Brain (organoid and tissue), 16 donors: ENCODE measurements at places on chromosomes 2 and 18. TPM values are rescaled to one million over a fixed set of nuclear protein-coding genes. Genes with fewer than 3 reads are reported as not detected.

DNA sequence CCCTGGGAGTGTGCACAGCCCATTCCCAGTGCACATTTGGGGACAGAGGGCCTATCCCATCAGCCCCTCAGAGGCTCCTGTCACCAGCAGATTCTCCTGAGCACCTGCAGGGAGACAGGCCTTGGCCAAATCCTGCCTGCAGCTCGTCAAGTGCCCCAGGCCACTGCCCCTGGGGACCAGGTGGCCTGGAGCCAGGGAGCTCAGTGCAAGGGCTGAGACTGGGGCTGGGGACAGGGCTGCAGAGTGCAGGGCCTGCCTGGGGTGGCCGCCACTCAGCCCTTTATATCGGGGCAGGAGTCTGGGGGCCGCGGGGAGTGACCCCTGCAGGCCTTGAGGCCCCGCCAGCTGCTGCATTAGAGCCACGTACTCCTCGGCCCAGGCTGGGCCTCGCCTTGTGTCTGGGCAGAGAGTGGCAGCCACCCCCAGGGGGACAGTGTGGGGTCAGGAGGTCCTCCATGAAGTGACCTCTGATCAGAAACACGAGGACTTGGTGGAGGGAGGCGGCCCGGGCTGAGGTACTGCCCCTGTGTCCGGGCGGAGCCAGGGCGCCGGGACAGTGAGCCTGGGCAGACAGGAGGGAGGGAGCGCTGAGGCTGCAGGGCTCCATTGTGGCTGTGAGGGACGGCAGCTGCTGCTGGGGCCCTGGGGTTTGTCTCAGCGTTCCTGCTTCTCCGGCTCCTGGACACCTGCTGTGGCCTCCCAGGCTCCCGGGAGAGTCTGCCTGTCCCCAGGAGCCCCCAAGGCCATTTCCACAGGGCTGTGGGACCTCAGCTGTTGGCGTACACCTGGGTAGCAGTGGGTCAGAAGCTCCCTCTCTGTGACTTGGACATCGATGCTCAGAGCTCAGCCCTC is 24.2 kb downstream of the GPC1 start:
- peak; percentile 24 for DNase-seq

DNA sequence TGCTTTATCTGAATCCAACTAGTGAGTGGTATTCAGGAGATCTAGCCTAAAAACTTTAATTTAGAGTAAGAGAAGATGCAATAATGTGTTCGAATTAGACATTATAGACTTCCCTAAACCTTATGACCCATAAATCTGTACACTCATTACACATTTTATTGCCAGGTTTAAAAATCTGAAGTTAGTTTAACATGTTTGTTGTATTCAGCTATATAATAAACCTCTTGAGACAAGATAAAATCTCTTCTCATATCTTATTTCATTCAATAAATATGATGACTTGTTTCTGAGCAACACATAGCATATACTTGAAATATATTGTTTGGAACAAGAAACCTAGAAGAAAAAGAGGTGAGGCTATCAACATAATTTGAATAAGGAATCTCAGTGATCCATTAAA is 150.7 kb downstream of the CDH7 start:
- no peak for DNase-seq

DNA sequence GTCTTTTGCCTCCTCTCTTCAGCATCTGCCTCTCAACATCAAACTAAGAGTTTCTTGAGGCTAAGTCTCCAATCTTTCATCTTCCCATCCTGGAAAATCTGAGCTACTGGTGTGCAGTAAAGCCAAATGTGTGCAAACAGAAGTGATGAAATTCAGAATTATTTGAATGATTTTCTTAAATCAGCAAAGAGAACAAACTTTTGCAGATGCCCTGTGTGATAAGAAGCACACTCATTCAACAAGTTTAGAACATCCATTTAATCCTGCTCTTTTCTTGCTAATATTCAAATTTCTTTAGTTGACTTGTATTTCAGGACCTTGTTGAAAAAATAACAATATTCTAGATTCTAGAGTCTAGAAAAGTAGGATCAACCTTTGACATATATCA is 1374.9 kb upstream of the CELF4 start:
- DNase-seq, result no peak

GRCh38 chr2:111208639-111209038 is 87.9 kb downstream of the BCL2L11 start:
- no peak for DNase-seq

GRCh38 chr18:10299643-10300042 is 154.8 kb upstream of the APCDD1 start:
- peak; percentile 22 for DNase-seq

GRCh38 chr2:64128943-64129391 is 15.3 kb downstream of the PELI1 start:
- no peak for DNase-seq

DNA sequence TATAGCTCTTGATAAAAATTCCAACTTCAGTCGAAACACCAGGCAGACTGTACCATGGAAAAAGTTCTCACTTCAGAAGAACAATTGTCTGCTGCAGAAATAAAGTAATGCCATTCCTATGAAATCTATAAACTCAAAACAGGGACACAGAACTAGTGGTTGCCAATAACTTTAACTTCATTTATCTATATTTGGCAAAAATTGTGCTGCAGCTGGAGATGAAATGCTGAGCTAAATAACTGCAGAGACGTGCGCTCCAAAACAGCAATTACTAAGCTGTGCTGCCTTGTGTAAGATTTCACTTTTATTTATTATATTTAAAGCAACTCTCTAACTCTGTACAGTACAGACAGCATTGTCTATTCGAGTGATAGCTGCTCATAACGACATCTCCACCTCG is 540.1 kb upstream of the ID2 start:
- peak; percentile 45 for DNase-seq

DNA sequence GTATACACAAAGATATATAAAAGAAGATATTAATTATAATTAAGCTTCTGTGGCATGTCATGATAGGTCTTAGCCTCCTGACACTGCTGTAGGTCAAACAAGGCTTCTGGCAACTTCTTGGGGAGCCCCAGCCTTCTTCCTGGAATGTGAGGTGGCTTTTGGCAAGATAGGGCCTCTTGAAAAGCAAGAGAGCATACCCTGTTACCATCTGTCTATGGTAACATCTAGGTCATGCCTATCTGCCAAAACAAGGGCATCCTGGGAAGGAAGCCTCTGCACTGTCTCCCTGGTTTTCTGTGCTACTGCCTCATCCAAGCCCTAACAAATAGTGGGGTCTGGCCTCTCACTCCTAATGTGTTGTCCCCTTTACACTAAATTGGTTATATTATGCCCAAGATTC is 70.9 kb downstream of the CCDC148 start:
- no peak for DNase-seq

- DNase-seq, result no peak
Observed at GRCh38 chr18:71456206-71456605, 1087.9 kb downstream of the CBLN2 start.

The CXCR2 gene
- 0.29 TPM for polyA plus RNA-seq

The ABCG5 gene
- polyA plus RNA-seq, result not detected

GRCh38 chr2:109694190-109694589 is 80.0 kb downstream of the SOWAHC start:
- no peak for DNase-seq

DNA sequence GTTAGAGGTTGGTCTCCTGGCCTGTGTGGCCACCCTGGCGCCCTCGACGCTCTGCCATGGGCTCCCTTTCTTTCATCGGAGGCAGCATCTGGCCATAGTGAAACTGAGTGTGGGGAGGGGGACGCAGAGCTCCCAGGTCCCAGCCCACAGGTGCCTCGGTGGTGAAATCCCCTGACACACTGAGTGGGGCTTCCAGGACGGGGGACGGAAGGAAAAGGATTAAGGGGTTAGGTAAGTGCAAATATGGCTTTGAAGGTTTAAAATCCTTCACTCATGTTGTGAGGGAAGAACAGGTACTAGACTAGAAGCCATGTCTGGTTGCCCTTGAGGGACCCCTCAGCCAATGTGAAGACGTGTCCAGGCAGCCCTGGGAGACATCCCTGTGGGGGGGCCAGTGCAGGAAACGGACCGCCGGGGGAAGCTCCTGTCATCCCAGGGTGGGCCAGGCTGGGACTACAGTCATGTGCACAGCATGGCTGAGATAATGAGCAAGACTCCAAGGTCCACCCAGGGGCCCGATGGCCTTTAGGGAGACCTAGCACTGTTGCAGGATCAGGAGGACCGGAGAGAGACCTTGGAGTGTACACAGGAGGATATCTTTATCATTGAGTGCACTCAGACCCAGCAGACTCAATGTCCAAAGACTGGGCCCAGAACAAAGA is 36.3 kb downstream of the RTP5 start:
- DNase-seq, result no peak

DNA sequence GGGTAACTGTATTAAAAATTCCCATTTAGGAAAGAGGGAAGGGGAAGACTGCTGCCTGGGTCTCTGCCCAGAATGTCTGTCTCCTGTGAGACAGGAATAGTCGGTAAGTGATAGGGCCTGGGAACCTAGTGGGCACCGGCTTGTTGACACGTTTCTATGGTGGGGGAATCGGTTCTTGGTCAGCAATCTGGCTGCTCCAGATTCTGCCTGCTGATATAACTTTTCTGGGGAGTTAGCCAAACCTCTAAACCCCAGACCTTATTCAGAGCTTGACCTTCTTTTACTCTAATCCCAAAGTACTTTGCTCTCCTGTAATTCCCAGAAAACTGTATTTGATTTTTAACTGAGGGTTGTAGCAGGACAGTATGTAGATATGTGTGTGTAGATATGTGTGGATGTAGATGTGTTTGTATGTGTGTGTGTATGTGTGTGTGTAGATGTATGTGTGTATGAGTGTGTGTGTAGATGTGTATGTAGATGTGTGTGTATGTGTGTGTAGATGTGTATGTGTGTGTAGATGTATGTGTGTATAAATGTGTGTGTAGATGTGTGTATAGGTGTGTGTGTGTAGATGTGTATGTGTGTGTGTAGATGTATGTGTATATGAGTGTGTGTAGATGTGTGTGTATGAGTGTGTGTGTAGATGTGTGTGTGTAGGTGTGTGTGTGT is 61.8 kb upstream of the TXNDC2 start:
- DNase-seq, result no peak

The PRSS56 gene
- polyA plus RNA-seq, result not detected

DNA sequence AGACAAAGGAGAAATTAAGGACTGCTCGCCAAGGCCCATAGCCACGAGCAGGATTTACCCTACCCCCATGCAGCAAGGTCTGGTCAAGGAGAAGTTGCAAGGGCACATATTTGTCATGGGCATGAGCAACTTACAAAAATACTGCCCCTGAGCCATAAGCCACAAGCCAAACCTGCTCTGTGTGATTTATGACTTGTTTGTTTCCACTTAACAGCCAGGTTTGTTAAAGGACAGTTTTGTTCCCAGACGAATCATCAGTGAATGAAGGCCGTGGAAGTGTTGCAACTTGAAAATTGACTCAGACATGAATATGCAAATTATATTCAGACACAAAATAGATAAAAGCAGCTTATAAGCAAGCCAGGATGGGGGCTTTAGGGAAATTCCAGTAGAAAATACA is 31.3 kb upstream of the EVA1A start:
- DNase-seq, result no peak

The HOXD1 gene
- polyA plus RNA-seq, result 2.1 TPM

The SDC1 gene
- 17.5 TPM for polyA plus RNA-seq

- no peak for DNase-seq
Observed at GRCh38 chr2:177235855-177236437, 23.4 kb downstream of the HNRNPA3 start.

- DNase-seq, result no peak
Observed at GRCh38 chr18:12462242-12462641, 54.5 kb downstream of the PRELID3A start.

- no peak for DNase-seq
Observed at GRCh38 chr2:15117409-15118050, 443.6 kb downstream of the NBAS start.

- no peak for DNase-seq
Observed at GRCh38 chr2:119480718-119481142, 43.6 kb downstream of the SCTR start.

The ABCG8 gene
- not detected for polyA plus RNA-seq

DNA sequence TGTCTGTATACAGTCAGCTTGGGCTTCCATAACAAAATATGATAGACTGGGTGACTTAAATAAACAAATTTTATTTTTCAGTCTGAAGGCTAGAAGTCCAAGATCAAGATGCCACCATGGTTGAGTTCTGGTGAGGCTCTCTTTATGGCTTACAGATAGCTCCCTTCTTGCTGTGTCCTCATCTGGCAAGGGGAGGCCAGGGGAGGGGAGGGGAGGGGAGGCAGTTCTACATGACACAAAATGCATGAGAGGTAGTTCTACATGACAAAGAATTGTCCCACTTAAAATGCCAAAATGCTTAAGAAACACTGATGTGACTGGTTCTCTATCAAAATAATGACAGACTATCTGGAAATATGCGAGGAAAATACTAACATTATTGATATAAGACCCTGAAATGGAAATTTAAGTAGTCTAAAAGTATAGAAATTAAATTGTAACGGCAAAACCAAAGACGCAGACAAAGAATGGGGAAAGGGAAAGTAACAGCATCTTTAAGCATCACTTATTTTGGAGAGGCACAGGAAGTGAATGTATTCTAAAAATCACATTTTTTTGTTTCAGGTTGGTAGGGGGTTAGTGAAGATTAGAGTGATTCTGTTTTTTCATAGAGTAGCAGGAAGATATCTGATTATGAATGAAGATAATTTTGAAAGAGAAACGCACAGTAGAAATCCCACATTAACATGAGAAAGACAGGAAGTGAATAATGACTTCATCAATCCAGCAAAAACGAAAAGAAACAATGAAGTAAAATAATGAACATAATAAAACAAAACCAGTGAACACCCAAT is 131.4 kb downstream of the STRN start:
- DNase-seq, result peak; percentile 8

GRCh38 chr2:153478289-153479261 is at the start of gene RPRM:
Gene RPRM (minus strand): TSS chr2:153478762. CDS start chr2:153478565, 197 bp downstream.
- DNase-seq, result peak; percentile 90

The MYCN gene
- polyA plus RNA-seq, result 12.0 TPM

- DNase-seq, result no peak
Observed at GRCh38 chr2:226655871-226656270, 143.7 kb downstream of the IRS1 start.

DNA sequence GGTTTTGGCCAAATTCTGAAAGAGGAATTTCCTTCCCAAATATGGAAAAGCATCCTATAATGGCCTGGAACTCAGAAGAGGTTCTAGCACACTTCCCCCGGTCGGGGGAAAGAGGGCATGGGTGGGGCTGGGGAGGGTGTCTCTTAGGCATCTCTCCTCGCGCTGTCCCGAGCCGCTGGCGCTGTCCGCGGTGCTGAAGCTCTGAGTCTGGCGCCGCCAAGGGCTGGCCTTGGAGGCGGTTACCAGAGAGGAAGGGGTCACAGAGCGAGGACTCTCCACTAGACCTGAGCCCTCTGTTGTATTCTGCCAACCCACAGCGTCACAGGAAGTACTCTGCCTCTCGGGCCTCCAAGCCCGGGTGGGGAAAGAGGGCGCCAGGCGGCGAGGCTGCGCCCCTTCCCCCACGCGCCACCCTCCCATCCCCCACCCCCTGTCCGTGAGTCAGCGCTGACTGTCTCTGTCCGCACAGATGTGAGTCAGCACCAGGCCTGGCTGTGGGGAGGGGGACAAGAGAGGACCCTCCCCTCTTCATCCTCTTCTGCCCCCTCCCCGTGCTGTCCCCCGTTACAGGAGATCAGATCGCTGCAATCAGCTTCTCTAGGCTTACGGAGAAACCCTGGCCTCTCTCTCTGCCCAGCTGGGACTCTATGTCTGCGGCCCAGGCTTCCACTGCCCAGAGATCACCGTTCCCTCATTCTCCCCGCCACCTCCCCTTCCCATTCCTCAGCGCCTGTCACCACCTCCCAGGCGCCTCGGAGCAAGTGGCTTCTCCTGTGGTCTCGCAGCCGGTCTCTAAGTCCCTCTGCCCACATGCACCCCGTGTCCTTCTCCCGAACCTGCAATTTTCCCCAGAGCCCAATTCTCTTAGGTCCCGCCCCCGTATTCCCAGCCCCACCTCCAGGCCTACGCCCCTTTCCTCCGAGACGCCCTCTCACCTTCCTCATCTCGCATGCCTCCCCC is 779 bp downstream of the PTPRN start:
- peak; percentile 70 for DNase-seq
